EL (cell line): ENCODE measurements at places on chromosomes 7 and 10.

DNA sequence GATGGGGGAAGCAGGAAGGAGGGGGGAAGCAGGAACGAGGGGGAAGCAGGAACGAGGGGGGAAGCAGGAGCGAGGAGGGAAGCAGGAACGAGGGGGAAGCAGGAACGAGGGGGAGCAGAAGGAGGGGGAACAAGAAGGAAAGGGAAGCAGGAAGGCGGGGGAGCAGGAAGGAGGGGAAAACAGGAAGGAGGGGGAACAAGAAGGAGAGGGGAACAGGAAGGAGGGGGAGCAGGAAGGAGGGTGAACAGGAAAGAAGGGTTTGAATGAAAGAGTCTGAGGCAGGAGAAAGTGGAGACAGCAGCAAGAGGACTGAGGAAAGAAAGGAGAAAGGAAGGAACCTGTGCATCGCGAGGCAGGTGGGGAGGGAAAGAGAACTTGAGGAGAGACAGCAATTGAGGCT is 256.6 kb downstream of the PTEN start:
- DNase-seq = no peak

DNA sequence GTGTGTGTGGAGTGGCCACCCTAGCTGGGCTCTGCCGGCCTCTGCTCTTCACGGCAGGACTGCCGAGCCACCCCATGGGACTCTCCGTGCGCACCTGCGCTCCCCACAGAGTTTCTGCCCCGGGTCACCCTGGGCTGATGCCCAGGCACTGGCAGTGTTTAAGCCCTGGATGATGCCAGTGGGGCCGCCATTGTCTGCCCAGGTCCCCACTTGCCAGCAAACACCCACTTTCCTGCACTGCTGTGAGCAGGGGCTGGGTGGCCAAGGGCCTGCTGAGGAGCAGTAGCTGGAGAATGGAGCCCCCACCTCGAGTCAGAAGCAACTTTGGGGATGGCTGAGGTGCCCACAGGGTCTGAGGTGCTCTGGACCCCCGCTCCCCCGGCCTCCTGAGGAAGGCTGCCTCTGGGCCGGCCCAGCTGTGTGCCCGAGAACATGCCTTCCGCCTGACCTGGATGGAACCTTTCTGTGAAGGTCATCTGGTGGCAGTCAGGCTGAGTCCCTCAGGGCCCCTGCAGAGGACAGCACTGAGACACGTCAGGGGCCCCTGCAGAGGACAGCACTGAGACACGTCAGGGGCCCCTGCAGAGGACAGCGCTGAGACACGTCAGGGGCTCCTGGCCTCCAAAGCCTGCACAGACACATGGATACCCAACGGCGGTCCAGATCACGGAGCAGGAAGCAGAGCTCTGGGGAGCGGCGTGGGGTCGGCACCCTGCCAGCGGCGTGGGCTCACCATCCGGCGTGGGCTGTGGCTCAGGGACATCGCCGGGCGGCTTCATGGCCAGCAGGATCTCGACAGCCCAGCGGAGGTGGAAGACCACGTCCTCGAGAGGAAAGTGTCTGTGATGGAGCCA is 62.0 kb downstream of the CFAP46 start:
- no peak for DNase-seq

- no peak for DNase-seq
Measured at GRCh38 chr7:30805081-30805691, 34.0 kb downstream of the MINDY4 start.

- DNase-seq = no peak
Measured at GRCh38 chr7:86407291-86407690, 236.4 kb upstream of the GRM3 start.

- peak; percentile 80 for DNase-seq
Measured at GRCh38 chr7:35605760-35606159, 89.2 kb downstream of the HERPUD2 start.

DNA sequence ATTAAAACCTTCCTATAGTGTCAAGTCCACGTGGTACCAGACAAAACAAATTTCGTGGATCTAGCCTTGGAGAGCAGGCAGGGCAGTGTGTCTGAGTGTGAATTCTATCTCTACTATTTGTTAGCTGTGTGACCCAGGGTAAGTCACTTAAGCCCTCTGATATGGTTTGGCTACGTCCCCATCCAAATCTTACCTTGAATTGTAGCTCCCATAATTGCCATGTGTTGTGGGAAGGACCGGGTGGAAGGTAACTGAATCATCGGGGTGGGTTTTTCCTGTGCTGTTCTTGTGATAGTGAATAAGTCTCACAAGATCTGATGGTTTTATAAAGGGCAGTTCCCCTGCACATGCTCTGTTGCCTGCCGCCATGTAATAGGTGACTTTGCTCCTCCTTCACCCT is 2.8 kb upstream of the NPFFR1 start:
- no peak for DNase-seq

DNA sequence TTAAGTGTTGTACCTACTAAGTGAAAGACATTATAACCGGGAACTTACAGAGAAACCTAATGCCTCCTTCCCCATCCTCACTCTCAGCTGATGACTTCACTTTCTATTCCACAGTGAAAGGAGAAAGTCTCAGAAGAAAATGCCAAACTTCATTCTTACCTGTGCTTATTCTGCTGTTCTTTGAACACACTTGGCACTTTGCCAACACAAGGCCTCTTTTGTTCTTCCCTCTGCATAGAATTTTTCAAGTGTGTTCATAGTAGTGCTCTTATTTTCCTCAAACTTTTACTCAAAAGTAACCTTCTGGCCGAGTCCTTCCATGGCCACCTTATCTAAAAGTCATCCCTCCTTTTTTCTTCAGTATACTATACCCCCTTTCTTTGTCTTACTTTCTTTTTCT is 59.4 kb upstream of the ETV1 start:
- no peak for DNase-seq

- peak; percentile 43 for DNase-seq
Measured at GRCh38 chr10:63553473-63553872, 32.3 kb downstream of the REEP3 start.

DNA sequence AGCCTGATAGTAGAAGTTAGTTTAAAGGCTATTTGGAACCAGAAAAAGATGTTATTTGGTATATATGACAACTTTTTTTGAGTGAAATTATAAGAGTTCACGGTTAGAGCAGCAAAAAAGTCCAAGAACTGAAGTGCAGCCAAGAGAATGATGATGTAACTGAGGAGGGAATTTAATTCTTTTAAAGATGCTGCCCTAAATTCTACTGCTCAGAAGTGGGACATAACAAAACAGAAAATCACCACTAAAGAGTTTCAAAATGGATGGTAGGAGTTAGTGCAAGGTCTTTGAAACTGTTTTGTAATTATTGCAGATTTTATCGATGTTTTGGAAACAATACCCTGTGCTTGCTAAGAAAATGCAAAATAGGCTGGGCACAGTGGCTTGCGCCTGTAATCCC is 6.5 kb downstream of the SAMD8 start:
- DNase-seq = no peak

DNA sequence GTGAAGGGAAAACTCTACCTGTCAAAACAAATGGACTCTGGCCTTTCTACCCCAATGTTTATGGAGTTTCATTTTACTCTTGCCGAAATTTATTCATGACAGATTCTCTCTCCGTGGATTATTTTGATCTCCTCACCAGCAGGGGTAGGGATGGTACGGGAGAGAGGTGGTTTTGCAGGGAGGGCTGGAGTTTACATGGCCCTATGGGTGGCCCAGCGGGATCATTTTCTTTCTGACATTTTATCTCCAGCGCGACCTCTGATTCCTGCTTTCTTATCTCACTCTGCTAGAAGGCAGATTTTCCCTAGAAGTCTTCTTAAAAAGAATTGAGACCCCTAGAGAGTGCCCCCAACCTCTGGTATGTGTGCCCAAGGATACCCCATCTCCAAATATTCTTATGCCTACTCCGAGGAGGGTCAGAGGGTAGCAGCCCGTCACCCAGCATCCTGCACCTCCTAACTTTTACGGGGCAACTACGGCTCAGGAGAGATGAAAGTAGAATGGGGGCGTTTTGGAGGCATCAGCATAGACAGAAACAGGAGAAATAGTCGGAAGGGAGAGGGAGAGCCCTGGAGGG is 10.1 kb upstream of the GATA3 start:
- no peak for DNase-seq

GRCh38 chr10:83274088-83274487 is 865.2 kb upstream of the GHITM start:
- no peak for DNase-seq

DNA sequence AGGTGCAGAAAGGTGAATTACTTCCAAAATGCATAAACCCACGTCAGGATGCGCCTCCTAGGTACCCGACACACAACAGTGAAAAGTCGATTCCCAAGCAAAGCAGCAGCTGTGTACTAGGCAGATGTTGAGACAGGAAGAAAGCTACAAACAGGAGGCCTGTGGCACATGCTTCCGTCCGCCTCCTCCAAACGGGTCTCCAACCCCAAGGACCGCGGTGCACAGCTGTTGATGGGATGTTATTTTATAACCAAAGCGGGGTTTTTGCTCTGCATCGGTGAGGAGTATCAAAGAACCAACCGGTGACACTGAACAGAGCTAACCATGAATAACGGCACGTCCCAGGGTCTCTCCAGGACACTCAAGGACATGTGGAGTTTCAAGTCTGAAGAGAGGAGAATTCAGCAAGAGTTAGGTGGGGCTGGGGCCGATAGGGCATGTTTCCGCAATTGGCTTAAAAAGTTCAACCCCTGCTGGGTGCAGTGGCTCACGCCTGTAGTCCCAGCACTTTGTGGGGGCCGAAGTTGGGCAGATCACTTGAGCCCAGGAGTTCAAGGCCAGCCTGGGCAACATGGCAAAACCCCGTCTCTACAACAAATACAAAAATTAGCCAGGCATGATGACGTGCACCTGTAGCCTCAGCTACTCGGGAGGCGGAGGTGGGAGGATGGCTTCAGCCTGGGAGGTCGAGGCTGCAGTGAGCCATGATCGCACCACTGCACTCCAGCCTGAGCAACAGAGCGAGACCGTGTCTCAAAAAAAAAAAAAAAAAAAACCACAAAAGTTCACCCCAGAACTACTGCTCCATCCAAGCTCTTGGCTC is 108.0 kb downstream of the SMURF1 start:
- no peak for DNase-seq

DNA sequence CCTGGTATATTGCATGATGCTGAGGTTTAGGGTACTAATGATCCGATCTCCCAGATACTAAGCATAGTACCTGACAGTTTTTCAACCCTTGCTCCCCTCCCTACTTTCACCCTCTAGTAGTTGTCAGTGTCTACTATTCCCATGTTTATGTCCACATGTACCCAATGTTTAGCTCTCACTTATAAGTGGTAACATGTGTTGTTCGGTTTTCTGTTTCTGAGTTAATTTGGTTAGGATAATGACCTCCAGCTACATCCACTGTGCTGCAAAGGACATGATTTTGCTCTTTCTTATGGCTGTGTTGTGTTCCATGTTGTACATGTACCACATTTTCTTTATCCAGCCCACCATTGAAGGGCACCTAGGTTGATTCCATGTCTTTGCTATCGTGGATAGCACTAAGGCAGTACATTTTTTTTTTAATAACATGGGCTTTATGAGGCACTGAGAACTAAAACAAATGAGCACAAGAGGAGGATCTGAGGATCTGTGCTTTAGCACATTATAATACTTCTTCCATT is 28.1 kb downstream of the ITGB8 start:
- DNase-seq = no peak

GRCh38 chr10:121302541-121303180 is 295.6 kb downstream of the FGFR2 start:
- DNase-seq = no peak

DNA sequence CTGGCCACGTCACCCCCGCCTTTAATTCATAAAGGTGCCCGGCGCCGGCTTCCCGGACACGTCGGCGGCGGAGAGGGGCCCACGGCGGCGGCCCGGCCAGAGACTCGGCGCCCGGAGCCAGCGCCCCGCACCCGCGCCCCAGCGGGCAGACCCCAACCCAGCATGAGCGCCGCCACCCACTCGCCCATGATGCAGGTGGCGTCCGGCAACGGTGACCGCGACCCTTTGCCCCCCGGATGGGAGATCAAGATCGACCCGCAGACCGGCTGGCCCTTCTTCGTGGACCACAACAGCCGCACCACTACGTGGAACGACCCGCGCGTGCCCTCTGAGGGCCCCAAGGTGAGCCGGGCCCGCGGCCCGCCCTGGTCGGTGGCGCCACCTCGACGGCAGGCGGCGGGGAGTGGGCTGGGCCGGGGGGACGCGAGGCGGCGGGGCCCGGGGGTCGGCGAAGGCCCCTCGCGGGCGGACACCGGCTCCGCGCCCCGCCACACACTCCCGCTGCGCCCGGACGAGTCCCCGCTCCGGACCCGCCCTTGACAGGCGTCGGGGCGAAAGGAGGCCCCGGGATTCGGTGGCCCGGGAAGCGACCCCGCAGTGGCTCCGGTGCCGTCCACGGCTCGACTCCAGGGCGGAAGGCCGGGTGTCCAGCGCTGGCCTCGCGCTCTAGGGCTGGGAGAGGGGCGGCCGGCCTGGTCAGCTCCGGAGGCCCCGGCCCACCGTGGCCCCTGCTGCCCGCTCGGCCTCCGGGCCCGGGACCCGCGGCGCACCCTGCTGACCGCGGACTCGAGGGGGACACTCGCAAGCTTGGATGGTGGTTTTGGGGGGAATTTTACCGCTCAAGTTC is 557 bp downstream of the BAG3 start:
- no peak for DNase-seq

- no peak for DNase-seq
Measured at GRCh38 chr10:44980309-44981171, 1.9 kb upstream of the DEPP1 start.

- DNase-seq = no peak
Measured at GRCh38 chr10:8410506-8410905, 356.0 kb downstream of the GATA3 start.
